ENCODE measurements at places on chromosomes 13 and 19.

GRCh38 chr19:8473648-8474476 is 28.6 kb downstream of the PRAM1 start:
- DNase-seq: no peak

- no peak for DNase-seq
These were observed 425.2 kb downstream of the FOXO1 start for GRCh38 chr13:40241125-40241798.

DNA sequence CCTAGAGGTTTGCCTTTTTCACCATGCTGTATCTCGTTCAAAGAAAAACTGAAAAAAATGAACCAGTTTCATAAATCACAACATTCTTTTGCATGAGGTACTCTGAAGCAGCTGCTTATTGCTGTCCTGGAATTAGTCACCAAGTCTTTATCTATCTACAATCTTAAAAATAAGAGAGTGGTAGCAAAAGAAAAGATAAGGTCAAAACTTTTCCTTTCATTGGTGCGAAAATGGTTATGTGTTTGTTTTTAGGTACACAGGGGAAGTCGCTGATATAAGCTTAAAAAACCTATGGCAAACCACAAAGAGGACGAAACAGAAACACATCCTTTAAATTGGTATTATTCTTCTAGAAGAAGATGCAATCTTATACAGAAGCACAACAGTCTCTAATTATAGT is 20.7 kb downstream of the OBI1 start:
- no peak for DNase-seq

GRCh38 chr13:60019119-60019993 is 144.4 kb downstream of the DIAPH3 start:
- no peak for DNase-seq

DNA sequence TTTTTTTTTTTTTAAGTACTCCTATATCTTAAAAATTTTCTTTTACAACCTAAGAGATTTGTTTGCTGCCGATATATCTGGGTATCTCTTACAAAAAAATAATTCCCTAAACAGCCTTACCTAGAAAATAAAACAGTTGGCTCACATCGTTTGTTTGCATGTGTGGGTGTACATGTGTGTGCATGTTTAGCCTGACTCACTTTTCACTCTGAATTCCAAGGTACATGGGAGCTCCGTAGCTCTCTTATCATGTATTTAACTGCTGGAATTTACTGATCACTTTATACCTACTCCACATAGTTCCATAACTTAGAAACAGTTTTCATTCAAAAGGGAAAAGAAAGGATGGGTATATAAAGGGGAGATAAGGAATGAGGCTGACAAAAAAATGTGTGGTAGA is 616.5 kb downstream of the GPC6 start:
- DNase-seq: no peak

DNA sequence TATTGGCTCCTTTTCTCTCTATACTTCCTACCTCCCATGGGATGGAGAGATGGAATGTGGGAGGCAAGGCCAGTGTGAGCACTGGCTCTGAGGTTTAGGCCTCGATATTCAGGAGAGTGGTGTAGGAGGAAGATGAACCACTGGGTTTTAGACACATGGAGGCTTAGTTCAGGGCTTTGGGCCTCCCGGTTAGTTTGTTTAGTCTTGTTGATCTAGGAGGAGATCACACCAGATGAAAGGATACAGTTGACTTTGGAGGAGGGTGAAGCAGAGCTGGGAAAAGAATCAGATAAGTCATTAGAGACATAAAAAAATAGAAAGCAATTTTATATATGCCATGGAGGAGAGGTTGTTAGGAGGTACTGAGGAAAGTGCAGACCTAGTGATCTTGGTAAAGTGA is 30.9 kb downstream of the RNASEH2B start:
- DNase-seq: no peak

GRCh38 chr13:73329355-73329754 is 270.6 kb downstream of the KLF5 start:
- no peak for DNase-seq
